ENCODE measurements at places on chromosomes 13 and 19.

GRCh38 chr13:32881074-32881776, 135.0 kb upstream of the KL start:
- DNase-seq, result no peak

DNA sequence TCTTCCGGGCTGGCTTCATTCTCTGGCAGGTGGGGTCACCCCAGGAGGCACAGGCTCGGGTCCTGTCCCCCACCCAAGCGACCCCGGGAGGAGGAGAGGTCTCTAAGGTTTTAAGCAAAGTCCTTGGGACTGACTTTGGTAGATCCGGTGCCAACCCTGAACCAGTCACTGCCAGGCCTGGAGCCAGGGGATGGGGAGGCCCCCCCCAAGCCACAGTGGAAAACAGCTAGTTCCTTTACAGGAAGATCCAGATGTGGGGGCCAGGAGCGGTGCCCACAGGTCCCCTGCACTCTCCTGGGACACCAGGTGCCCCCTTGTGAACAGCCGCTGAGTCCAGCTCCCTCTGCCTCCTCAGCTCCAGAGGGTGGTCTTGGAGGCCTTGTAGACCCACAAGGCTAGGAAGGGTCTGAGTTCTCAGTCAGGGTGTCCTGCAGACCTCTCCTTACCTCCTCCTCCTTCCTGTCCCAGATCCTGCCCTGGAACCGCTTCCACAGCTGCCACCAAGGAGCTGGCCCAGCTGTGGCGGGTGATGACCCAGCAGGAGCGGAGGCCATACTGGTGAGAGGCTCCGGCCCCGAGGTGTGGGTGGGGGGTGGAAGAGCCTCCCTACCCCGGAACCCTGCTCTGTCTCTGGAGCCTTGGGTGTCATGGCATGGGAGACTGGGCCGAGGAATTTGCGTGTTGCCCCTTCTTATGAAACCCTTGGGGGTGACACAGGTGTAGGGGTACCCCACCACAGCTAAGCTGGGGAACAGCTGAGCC, 6.0 kb downstream of the SIX5 start:
- no peak for DNase-seq

- no peak for DNase-seq
These were observed 3.8 kb upstream of the ABCA7 start for GRCh38 chr19:1035998-1036621.

GRCh38 chr13:90838317-90838960, 509.0 kb upstream of the MIR17HG start:
- DNase-seq, result no peak

- DNase-seq, result no peak
These were observed 104.7 kb downstream of the RGCC start for GRCh38 chr13:41562083-41562482.

GRCh38 chr19:13095393-13095784, 7.3 kb downstream of the LYL1 start:
- no peak for DNase-seq

DNA sequence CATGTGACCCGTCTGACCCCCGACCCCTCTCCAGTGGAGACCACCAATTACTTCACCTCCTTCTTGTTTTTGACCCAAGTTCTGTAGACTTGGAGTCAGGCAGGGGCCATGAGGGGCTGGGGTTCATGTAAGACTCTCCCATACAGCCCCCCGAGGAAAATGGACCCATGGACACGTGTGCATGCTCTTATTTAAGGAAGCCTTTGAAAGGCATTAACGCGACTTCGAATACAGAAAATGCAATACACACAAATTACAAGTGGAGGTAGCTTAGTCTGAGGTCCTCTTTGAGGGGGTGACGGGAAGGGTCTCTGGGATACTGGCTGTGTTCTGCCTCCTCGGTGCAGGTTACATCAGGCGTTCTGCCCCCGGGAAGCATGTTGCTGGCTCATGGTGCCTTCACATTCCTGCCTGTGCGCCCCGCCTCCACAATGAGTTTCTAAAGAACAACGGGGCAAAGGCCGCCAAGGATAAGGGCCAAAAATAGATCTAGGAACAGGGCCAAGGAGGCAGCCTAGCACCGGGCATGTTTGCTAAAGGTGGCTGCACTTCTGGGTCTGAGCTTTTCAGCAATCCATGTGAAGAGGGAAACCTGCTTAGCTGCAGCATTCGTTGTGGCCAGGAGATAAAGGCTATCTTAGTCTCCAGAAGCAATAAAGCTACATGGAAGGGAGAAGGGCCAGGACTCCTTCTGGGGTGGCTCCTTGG, 54.5 kb downstream of the RAB20 start:
- no peak for DNase-seq
